ENCODE measurements at places on chromosomes 3 and 15.

DNA sequence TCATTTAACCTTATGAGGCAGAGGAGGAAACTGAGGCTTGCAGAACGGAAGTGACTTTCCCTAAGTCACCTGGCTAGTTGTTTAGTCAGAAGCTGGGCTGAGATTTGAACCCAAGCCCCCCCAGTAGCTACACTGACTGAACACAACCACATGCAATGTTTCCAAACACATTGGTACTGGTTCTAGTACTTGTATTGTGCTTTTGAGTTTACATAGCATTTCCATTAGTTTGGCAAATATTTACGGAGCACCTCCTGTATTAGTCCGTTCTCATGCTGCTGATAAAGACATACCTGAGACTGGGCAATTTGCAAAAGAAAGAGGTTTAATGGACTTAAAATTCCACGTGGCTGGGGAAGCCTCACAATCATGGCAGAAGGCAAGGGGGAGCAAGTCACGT lies 56.3 kb upstream of the ITGA11 start:
- no peak for DNase-seq

DNA sequence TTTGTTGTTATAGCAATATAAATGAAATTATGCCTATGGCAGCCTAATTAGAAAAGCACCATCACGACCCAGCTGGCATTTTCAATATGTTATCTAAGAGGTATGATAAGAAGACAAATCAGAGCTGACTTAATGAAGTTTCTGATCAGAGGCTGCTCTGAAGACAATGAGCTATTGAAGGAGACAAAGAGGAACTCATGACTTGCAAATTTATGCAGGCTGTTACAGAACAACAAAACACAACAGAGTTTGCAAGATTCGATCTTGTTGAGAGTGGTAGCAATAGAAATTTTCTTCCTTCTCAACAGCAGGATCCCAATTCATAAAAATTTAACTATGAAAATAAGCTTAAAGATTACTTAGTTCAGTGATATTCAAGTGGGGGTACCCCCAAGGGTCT lies 7.7 kb downstream of the CCDC54 start:
- DNase-seq: no peak

- DNase-seq: no peak
These were observed 173.3 kb downstream of the IL20RB start for GRCh38 chr3:137131081-137131480.

DNA sequence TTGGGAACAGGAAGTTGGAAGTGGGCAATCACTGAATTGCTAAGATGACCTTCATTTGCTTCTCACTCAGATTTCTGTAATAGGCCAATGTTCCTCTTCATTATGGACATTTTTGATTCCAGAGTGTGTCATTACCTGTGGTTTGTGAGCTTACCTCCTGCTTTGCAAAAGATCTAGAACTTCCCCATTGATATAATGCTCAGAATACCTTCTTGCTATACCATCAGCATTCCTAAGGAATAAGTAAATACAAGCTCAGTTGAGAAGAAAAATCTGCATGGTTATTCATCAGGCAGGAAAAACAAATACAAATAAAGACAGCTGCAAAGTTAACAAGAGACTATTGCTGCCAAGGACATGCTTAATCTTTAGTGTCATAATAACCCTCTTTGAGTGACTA lies 5.6 kb upstream of the RPL14 start:
- DNase-seq: no peak

DNA sequence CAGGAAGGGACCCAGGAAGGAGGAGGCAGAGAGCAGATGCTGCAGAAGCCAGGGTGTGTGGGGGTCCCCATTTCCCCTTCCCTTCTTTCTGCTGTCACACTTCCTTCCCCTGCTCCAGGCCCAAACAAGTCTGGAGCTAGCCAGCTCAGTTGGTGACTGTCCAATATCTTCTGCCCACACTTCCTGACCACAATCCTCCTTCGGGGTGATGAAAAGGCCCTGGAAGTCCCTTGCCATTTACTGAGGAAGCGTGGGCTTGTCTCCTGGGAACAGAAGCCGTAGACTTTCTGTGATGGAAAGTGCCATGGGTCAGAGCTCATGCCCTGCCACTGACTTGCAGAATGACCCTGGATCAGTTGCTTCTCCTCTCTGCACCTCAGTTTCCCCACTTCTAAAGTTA lies 39.0 kb downstream of the ANAPC13 start:
- no peak for DNase-seq

DNA sequence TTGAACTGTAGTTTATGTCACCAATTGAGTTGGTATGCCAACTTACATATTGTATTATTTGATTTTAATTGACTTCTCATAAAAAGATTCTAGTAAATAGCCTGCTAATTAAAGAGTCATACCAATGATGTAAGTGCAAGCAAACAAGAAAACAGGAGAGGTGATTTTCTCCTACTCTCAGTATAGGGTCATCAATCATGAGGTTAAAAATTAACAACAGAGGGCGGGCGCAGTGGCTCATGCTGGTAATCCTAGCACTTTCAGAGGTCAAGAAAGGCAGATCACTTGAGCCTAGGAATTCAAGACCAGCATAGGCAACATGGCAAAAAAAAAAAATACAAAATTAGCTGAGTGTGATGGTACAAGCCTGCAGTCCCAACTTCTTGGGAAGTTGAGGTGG lies 108.7 kb downstream of the MYO9A start:
- no peak for DNase-seq

- DNase-seq: no peak
These were observed 58.5 kb upstream of the FAM174B start for GRCh38 chr15:92714077-92714476.

GRCh38 chr15:29952225-29952624 lies 130.0 kb upstream of the TJP1 start:
- no peak for DNase-seq

DNA sequence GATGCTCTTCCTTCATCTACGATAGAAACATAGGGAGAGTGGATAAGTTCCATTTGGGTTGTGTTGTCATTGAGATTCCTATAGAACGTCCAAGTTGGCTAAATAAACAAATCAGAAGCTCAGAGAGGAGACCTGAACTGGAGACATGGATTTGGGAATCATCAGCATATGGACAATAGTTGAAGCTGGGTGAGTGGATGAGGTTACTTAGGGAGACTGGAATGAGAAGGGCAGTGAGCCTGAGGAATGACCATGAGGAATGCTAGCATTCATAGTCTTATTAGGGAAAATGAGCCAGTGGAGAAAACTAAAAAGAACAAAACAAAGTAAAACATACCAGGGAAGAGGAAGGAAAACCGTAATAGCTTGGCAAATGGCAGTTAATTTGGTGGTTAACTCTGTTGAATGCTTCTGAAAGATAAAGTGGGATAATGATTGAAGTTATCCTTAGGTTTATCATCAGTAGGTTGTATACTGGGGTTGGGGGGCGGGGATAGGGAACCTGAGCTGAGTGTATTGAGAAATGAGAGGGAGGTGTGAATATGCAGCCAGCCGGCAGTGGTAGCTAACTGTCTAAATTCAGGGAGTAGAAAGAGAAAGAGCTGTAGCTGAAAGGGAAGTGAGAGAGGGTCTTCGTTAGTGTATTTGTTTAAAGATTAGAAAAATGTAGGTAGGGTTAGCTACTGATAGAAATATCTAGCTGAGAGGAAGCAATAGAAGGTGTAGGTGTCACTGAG lies 74.6 kb downstream of the ARHGEF26 start:
- no peak for DNase-seq
